ENCODE measurements at places on chromosomes 1 and 21.

- DNase-seq, result peak; percentile 72
Observed at GRCh38 chr1:90925928-90926869, 95.6 kb downstream of the ZNF644 start.

DNA sequence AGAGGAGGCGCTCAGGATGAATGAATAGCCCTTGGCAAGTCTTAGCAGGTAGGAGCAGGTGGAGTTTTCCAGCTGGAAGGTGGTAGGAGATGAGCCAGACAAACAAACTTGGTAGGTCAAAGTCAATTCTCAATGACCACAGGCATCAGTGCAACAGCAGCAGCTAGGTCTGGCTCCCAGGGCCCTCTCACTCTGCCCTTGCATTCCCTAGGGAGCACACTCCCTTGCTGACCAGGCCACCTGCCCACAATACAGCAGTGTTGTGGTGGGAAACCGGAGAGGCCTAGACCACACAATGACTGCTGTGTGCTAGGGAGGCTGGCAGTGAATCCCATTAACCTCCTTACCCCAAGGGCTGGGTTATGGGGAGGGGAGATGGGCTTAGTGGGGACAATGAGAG, 13.0 kb upstream of the PAQR6 start:
- no peak for DNase-seq

GRCh38 chr1:230495891-230496385, 69.8 kb upstream of the PGBD5 start:
- DNase-seq, result no peak

- no peak for DNase-seq
Observed at GRCh38 chr1:50066806-50067205, 41.9 kb upstream of the ELAVL4 start.

GRCh38 chr1:33473900-33474299, 1.5 kb downstream of the ZSCAN20 start:
- DNase-seq, result peak; percentile 50

DNA sequence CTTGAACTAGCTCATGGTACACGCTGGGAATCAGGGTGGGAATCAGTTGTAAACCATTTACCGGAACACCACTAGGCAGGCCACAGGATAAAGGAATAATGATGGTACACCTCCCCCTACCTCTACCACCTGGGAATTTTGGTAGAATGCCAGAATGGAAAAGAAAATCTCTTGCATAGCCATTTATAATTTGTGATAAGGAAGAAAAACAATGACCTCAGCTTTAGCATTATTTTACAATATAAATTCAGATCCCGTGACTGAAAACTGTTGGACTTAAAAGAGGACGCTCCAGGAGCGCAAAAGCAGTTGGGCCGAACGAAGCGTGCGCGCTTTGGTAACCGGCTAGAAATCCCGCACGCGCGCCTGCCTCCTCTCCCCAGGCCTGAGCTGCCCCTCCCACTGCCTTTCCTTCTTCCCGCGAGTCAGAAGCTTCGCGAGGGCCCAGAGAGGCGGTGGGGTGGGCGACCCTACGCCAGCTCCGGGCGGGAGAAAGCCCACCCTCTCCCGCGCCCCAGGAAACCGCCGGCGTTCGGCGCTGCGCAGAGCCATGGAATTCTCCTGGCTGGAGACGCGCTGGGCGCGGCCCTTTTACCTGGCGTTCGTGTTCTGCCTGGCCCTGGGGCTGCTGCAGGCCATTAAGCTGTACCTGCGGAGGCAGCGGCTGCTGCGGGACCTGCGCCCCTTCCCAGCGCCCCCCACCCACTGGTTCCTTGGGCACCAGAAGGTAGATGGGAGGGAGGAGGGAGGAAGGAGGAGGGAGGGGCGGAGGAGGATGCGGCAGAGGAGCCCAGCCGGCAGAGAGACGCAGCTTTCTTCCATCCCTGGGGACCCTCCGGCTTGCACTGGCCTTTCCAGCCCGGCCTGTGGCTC, at the start of gene CYP4X1:
TSS of gene CYP4X1 (plus strand) at position 402 of the 873 bp plus-strand sequence. CDS start at position 551, 149 bp downstream.
- DNase-seq, result no peak

GRCh38 chr1:47681735-47682134, 243.9 kb downstream of the FOXD2 start:
- no peak for DNase-seq

DNA sequence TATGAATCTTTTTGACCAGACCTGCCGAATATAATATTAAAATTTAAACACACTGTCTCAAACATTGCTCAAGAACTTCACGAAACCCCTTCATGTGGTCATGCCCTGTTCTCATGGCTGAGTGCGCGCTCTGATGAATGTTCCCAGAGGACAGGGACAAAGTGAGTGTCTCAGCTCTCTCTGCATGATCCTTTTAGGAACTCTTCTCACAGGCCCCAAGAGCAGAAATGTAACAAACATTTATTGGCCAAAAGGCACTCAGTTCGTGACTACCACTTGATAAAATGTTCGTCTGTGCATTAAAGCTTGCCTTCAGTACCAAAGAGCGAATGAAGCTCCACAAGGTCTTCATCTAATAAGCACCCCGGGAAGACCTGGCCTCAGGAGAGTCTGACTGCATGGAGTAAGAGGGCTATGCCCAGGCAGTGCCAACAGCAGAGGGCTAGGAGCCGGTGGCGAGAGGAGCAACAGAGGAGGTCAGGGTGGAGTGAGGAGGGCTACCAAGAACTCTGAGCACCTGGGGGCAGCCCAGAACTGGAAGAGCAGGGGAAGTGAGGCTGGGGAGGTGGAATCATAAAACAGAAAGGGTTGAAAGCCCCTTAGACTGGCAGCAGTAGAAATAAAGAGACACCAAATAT, 171.1 kb downstream of the RHOU start:
- no peak for DNase-seq

GRCh38 chr1:70767377-70767776, 280.2 kb downstream of the PTGER3 start:
- DNase-seq, result no peak

GRCh38 chr1:110912784-110913183, 39.8 kb downstream of the CD53 start:
- DNase-seq, result no peak

GRCh38 chr1:97192872-97193572, 471.4 kb downstream of the PTBP2 start:
- peak; percentile 91 for DNase-seq

GRCh38 chr1:41101950-41102607, 80.6 kb upstream of the SLFNL1 start:
- peak; percentile 94 for DNase-seq

DNA sequence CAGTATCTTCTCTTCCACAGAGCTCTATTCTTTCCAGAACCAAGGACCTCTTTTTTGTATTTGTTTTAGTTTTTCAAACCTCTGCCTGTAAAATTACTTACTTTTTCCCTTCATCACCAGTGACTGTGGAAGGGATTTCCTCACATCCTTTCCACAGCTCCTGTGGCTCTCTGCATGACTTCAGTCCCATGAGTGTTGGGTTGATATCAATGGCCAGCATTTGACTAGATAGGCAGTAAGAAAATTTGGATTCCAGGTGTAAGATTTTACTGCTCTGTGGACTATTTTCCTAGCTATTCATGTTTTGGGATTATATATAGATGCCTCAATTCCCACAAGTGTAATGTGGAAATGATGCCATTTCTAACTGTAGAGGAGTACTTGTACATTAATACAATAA, 171.5 kb upstream of the PTBP2 start:
- DNase-seq, result no peak

GRCh38 chr1:157043685-157044084, 1.9 kb downstream of the ARHGEF11 start:
- no peak for DNase-seq

DNA sequence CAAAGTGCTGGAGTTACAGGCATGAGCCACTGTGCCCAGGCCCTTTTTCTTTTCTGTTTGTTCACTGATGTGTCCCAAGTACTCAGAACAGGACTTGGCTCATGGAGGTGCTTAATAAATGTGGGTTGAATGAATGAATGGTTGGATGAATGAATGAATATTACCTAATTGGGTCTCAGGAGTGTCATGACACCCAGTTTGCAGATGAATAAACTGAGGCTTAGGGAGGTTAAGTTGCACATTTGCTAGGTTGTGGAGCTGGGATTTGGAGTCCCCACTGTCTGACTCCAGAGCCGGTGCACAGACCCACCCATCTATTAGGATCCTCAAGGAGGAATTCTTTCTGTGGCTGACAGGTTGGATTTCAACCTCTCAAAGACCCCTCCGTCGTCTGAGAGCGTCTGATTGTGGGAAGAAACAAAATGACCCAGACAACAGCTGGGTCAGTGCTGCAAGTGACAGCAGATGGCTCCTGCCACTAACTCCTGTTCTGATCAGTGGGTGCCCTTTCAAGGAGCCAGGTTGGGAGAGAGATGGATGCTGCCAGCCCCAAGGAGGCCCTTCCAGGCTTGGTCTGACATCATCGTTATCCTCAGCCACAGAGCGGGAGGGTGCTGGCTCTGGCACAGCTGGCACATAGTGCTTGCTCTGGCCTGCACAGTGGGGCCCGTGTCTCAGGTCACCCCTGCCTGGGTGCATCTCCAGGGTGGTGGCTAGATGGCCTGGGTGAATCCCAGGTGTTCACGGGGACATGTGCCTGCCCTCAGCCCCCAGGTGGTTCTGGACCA, 24.2 kb downstream of the ARHGEF10L start:
- no peak for DNase-seq

- DNase-seq, result no peak
Observed at GRCh38 chr1:154735061-154735803, 127.2 kb upstream of the ADAR start.

DNA sequence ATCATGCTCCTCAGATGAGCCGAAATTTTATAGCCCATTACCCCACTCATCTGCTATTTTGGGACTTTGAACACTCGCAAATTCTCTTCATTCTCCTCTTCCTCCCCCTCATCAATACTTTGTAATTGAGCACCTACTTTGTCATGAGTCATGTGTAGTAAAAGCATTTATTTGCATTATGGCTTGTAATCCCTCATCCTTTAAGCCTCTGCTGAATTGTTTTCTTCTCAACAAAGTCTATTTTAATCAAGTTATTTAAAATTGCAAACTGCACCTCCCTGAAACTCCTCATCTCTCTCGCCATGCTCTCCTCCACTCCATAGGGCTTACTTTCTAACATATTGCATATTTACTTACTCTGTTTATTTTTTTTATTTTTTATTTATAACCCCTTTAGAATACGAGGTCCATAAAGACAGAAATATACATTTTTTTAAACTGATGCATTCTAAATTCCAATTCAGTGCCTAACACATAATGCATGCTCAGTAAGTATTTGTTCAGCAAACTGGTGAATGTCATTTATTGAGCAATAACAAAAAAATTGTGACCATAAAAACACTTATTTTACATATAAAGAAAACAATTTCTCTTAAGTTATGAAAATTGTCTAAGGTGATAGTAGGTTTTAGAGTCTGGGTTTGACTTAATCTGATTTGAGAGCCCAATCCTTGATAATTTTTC, 161.7 kb downstream of the FASLG start:
- no peak for DNase-seq

DNA sequence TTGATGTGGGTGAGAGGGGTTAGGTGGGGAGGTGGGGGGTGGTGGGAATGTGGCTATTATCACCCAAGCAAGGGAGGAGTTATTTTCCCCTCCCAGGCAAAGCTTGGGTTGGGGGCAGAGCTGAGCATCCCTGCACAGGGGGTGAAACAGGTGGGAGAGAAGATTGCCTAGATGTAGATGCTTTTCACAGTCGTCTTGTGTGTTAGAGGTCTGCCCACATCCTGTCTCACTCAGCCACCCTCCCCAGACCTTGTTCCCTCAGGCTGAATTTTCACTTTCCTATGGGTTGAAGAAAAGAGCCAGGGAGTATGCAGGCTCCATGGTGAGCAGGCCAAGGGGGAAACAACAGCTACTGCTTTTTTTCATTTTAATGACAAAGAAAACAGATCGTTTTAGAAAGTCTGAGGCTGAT, 223.5 kb downstream of the KIF26B start:
- DNase-seq, result no peak

- DNase-seq, result no peak
Observed at GRCh38 chr1:192535916-192536664, 39.5 kb upstream of the RGS1 start.

- no peak for DNase-seq
Observed at GRCh38 chr1:38789498-38790169, 69.9 kb downstream of the RRAGC start.

- no peak for DNase-seq
Observed at GRCh38 chr1:112727716-112728115, 12.6 kb upstream of the PPM1J start.

GRCh38 chr21:27513016-27513415, 546.1 kb upstream of the ADAMTS5 start:
- DNase-seq, result no peak

DNA sequence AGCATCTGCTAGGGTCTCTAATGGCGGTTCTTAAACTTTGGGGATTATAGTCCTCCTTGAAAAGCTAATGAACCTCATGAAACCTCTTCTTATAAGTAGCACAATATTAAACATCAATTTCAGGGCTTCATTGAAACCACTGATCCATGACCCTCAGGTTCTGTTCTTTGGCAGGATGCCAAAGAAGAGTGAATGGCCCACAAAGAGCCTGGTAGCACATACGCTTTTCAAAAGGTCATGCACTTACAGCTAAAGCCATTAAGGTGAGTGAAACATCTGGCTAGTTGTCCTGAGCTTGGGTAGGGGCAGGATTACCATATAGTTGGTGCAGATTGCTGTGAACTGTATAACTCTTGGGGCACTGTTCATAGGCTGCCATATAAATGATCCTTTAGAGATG, 42.3 kb downstream of the MDM4 start:
- DNase-seq, result peak; percentile 12

DNA sequence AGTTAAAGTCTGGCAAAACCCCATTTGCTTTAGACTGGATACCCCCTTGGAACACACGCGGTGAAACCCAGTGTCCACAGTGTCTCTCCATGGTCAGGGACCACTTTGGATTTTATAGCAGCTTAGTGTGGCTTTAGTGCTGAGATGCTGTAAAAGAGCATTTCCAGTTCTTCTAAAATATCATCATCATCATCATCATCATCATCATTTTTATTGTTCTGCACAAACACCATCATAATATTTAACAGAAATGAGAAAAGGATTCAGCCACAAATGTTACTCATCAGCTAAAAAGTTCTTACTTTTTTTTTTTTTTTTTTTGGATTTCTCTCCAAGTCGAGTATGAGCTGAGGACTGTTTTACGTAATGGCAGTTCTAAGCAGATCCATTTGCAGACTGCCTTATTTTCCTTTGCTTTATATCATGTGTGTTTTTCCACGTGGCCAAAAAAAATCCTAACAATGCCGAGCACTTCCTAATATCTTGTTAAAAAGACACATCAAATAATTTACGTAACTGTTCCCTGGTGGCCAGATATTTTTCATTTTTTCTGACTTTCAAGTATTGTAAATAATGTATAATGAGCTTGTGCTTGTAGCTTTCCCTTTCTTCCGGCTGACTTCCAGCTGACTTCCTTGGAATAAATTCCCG, 62.8 kb downstream of the EVA1C start:
- no peak for DNase-seq

All from renal cortical epithelial cell (primary cell).